ENCODE measurements at places on chromosomes 5 and 9.

DNA sequence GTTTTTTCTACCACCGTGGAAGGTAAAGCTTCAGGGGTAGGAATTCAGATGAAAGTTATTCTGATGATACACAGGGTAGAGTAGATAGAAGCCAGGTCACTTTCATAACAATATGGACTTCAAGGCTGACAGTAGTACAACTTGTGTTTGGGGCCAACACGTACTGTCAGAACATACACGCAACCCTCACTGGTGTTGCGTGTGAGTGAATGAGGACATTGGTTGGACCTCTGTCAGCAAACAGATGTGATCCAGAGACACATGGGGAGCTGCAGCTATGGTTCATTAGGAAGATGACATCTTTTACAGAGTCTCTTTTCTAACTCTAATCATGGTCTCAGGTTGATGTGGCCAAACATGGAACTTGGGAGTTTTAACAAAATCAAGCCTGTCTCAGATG, 70.1 kb upstream of the MOCS2 start:
- no peak overlapping the region for H3K27ac ChIP-seq
- no peak overlapping the region for H3K4me3 ChIP-seq
- no peaks in the 10 kb centered on the region for H3K4me1 ChIP-seq
- DNase-seq: no peak
- no peaks in the 10 kb centered on the region for H3K36me3 ChIP-seq

DNA sequence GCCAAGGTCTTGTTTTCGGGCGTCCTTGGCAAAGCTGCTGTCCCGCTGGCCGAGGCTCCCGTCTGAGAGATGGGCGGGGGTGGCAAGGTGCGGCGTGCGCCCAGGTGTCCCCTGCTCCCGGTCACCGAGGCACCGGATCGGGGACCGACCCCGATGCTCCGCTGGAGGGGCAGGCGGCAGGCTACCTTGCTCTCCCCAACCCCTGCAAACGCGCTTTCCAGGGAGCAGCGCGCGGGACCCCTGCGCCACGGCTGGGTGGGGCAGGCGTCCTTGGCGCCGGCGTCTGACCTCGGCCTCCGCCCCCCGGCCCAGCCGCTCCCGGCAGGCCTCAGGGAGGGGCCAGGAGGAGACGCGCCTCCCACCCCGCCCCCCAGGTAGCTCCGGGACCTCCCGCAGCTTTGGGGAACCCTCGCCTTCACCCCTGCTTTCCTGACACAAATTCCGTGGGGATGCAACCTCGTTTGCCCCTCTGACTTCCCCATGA, 551 bp downstream of the N4BP3 start:
- no peak overlapping the region for H3K27ac ChIP-seq
- H3K36me3 ChIP-seq: no peaks in the 10 kb centered on the region
- H3K4me3 ChIP-seq: no peak overlapping the region
- no peak for DNase-seq

DNA sequence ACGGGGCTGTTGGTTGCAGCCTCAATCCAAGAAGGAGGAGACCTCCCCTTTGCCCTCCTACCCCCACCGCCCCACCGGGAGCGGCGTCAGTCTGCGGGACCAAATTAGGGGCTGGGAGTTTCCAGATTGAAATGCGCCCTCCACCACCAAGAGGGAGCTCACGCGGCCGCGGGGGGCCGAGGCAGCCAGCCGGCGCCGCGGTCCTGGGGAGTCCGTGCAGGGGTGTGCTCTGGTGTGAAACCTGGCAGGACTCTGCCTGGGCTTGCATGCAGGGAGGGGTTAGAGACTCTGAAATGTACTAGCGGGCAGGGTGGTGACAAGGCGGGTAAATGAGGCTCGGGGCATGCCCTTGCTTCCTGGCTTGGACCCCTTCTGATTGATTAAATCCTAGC, 989 bp upstream of the FBN2 start:
- H3K27me3 ChIP-seq: no peaks in the 10 kb centered on the region
- peak; percentile 22 for DNase-seq
- no peaks in the 10 kb centered on the region for H3K36me3 ChIP-seq
- peak overlapping the region; percentile 68 for H3K4me3 ChIP-seq
- H3K4me1 ChIP-seq: no peaks in the 10 kb centered on the region

DNA sequence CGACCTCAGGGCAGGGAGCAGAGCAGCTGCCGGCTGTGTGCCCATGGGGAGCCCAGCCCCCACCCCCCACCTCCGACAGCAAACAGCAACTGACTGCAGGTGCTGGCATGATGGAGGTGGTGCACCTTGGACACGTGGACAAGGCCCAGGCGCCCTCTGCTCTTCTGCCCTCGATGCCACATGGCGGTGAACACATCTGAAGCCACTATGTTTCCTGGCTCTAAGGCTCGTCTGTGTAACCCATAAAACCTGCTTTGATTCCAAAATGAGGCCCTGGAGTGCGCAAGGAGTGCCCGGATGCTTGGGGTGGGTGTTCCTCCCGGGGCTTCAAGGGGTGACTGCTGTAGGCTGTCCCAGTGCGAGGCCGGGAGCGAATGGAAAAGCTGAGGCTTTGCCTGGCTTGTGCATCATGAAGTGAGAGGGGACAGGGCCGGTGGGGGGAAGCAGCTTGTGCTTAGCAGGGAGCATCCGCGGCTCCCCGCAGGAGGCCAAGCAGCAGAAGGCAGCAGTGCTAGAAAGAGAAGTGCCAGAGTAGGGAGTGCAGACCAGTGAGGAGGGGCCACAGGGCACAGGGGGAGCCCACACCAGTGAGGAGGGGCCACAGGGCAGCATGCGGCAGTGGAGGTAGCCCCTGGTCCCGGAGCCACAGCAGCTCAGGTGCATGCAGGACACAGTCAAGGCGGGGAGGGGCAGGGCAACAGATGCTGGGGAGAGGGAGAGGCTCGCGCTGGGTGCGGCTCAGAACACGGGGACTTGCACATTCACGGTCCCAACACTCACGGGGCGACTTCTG, 30.0 kb downstream of the NKD2 start:
- DNase-seq: no peak
- H3K4me1 ChIP-seq: no peaks in the 10 kb centered on the region
- no peak overlapping the region for H3K4me3 ChIP-seq
- H3K27me3 ChIP-seq: no peaks in the 10 kb centered on the region
- no peaks in the 10 kb centered on the region for H3K36me3 ChIP-seq

DNA sequence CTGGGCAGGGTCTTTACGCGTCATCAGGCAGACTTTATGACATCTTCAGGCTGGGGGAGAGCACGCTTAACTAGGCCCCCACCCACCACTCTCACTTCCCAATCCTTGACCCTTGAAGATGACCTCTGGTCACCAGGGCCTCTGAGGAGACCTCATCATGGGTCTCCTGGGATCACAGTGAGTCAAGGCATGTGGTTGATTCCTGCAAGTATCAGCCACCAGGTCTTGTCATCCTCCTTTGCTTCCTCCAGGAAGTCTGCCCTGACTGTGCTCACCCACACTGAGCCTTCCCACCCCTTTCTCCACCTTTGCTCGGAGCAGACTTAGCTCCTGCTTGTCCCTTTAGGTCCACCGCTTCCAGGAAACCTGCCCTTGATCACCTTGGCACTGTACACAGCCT, 17.3 kb downstream of the ODF2 start:
- H3K36me3 ChIP-seq: peaks cover 6% of the 10 kb centered on the region
- DNase-seq: no peak
- no peaks in the 10 kb centered on the region for H3K4me1 ChIP-seq
- H3K27ac ChIP-seq: no peak overlapping the region

DNA sequence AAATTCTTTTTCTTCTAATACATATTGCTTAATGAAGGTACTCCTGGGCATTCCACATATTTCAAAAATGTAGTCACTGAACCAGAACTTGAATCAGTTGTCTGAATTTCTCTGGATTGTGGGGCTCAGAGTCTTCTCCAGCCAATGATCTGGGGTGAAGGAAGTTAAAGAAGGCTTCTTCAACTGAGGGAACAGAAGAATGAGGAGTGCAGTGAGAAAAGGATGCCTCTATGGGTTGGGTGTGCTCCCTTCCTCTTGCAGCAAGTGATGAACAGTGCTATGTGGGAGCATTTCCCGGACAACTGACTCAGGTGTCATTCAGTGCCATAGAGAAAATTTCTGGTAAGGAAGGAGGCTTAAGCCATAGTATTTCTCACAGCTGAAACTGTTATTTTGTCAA, 7.9 kb downstream of the LNPEP start:
- peaks cover 6% of the 10 kb centered on the region for H3K4me1 ChIP-seq
- DNase-seq: no peak
- no peak overlapping the region for H3K27ac ChIP-seq
- H3K36me3 ChIP-seq: no peaks in the 10 kb centered on the region
- H3K27me3 ChIP-seq: no peaks in the 10 kb centered on the region

DNA sequence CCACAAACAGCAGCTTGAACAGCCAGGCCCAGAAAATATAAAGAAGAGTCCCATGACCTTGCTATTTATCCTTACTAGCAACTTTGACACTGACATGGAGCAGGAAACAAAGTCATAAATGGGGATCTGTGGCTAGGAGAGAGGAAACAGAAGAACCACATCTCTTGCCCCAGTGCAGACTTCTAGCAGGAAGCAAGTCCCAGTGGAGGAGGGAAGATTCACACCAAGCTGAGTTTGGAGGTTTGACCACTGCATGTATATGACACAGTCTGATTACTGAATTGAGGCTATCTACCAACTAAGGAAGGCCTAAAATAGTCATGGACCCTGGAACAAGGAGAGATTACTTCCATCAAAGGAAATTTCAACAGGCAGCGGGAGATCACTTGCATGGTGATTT, 51.4 kb downstream of the CDH6 start:
- no peaks in the 10 kb centered on the region for H3K4me1 ChIP-seq
- no peaks in the 10 kb centered on the region for H3K36me3 ChIP-seq
- H3K4me3 ChIP-seq: no peak overlapping the region
- H3K27ac ChIP-seq: no peak overlapping the region
- DNase-seq: no peak
- H3K27me3 ChIP-seq: no peaks in the 10 kb centered on the region

- no peaks in the 10 kb centered on the region for H3K4me1 ChIP-seq
- H3K27ac ChIP-seq: no peak overlapping the region
- peaks cover 57% of the 10 kb centered on the region for H3K27me3 ChIP-seq
- no peaks in the 10 kb centered on the region for H3K36me3 ChIP-seq
These were observed 3.7 kb downstream of the PHF24 start for GRCh38 chr9:34961574-34962490.

DNA sequence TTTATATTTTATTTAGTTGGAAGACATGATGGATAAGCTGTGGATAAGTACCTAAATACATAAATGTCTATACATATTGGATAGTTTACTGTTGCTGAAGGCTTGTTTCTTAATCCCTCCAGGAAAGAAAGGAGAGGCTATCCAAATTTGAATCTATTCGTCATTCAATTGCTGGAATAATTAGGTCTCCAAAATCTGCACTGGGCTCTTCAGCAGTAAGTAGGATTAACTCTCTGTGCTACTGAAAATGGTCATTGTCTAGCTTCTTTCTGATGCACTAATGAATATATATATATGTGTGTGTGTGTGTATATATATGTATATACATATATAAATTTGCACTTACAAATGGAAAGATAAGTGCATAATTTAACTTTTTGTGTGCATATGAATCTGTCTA, 198.3 kb downstream of the FER start:
- no peaks in the 10 kb centered on the region for H3K27me3 ChIP-seq
- H3K4me3 ChIP-seq: no peak overlapping the region
- H3K36me3 ChIP-seq: no peaks in the 10 kb centered on the region
- no peak overlapping the region for H3K27ac ChIP-seq
- H3K4me1 ChIP-seq: no peaks in the 10 kb centered on the region

DNA sequence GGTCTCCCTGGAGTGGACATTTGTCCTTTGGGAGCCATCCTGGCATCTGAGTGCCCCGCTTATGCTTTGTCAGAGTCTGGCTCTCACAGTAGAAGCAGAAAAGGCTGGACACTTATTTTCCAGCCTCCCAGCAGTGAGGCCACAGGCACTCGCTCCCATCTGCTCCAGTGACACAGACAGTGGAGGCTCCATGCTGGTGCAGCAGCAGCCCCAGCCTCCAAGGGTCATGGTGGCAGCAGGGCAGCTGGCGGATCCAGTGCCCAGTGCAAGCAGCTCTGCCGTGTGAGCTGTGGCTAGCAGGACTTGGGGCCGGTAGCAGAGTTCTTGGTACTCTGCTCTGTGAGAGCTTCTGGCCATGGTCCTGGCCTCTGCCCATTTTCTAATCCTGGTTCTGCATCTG, 157.3 kb upstream of the ALDH1B1 start:
- H3K27me3 ChIP-seq: no peaks in the 10 kb centered on the region
- H3K27ac ChIP-seq: no peak overlapping the region
- H3K36me3 ChIP-seq: no peaks in the 10 kb centered on the region
- DNase-seq: no peak
- no peak overlapping the region for H3K4me3 ChIP-seq

DNA sequence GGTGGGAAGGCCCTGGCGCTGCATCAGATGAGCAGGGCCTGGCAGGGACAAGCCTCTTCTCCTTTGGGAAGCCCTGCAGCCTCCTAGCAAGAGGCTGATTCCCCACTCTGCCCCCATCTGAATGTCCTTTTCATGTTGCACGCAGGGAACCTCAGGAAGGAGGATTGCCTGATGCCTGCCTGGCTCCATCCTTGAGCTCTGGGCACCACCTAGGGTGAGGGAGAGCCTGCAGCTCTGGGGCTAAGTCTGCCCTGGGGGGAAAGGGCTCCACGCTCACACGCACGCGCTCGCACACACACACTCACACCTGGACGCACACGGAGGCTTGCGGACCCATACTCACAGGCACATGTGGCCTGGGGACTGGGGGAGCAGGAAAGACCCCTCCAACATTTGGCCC, 86.6 kb downstream of the LMX1B start:
- H3K36me3 ChIP-seq: no peaks in the 10 kb centered on the region
- no peak for DNase-seq
- H3K4me3 ChIP-seq: no peak overlapping the region
- peaks cover 8% of the 10 kb centered on the region for H3K4me1 ChIP-seq

GRCh38 chr5:37557734-37558293, 178.7 kb downstream of the WDR70 start:
- no peak for DNase-seq
- H3K36me3 ChIP-seq: no peaks in the 10 kb centered on the region
- H3K4me1 ChIP-seq: no peaks in the 10 kb centered on the region

- no peaks in the 10 kb centered on the region for H3K36me3 ChIP-seq
- H3K4me3 ChIP-seq: no peak overlapping the region
- H3K27me3 ChIP-seq: no peaks in the 10 kb centered on the region
These were observed 3.0 kb upstream of the SYNPO start for GRCh38 chr5:150637245-150638052.

DNA sequence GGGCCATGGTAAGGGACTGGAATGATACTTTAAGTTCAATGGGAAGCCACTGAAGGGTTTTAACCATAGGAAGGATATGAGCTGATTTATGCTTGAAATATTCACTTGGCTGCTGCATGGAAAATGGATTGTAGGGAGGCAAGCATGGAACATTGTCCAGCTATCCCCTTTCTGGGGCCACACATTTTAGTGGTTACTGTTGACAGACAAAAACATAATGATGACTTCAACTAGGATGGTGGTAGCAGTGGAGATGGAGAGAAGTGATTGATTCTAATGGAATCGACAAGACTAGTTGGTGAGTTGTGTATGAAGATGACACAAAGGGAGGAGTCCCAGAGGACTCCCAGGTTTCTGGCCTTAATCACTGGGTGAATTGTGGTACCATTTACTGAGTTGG, 6.2 kb upstream of the FCHSD1 start:
- DNase-seq: no peak
- H3K36me3 ChIP-seq: peaks cover 3% of the 10 kb centered on the region
- H3K4me1 ChIP-seq: peaks cover 7% of the 10 kb centered on the region
- no peaks in the 10 kb centered on the region for H3K27me3 ChIP-seq
- H3K27ac ChIP-seq: peak overlapping the region; percentile 27
- no peak overlapping the region for H3K4me3 ChIP-seq
